Gastroesophageal sphincter (tissue), 4 donors: ENCODE measurements at places on chromosomes 13 and 19.

DNA sequence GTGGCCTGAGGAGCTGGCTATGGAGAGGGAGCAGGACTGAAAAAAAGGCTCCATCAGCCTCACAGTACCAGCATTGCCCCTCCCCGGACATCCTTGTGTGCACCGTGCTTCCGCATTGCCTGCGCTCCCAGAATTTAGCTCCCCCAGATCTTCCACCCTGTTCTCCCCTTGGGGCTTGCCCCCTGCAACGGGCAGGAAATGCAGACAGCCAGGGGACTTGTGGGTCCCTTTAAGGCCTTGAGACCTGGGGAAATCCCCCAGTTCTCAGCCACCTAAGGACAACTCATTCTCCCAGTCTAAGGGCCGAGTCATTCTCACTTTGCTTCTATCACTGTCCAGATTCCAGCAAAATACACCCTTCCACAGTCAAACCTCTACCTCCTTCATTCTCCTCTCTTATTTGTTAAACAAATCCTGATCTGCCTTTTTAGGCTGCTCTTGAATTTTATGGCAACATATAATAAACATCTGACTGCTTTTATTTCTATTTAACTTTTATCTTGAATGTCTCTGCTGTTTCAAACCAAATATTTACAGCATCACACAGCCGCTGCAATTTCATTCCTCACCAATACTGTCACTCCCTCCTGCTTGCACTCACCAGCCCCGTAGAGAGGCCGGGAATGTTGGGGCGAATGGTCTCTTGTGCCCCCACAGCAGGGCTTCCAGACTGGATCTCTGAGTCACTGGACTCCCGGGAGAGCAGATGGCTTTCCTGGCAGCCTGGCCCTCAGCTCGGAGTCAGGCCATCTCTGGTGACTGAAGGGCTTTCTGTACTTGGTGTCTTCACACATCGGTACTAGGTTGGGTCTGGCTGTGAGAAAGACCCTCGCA is 221.9 kb downstream of the TSHZ3 start:
- ATAC-seq = peak; percentile 31

DNA sequence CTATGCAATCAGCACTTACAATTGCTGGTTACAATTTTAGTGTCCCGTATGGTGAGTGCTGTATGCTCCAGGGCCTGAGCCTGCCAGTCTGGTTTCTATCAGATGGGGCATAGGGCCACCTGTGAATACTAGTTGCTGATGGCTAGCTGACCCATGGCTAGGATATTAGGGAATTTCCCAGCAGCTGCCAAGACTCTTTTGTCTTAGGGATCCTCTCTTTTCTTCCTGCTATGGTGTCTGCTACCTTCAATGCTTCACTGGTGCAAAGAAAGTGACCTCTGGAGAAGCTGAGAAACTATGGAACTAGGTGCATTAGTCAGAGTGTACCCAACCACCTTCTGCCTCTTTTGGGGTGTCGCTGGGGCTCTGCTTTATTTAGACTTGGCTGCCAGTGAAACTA is 11.6 kb downstream of the CCDC169 start:
- no peak for ATAC-seq

DNA sequence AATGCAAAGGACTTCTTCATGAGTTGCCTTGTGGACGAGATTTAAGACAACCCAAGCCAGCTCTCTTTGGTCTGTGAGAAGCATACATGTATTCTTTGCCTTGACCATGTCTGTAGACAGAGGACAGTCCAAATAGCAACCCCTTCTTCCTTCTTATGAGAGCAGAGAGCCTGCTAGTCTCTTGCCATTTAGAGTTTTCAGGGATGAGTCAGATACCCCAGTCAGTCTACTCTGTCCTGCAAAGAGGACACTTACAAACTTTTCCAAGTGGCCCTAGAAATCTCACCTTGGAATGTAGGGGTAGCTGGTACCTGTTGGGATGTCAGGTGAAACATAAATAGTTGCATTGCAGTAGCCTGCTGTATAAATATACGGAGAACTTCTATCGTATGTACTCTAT is 36.7 kb downstream of the DNAJC3 start:
- no peak for ATAC-seq

DNA sequence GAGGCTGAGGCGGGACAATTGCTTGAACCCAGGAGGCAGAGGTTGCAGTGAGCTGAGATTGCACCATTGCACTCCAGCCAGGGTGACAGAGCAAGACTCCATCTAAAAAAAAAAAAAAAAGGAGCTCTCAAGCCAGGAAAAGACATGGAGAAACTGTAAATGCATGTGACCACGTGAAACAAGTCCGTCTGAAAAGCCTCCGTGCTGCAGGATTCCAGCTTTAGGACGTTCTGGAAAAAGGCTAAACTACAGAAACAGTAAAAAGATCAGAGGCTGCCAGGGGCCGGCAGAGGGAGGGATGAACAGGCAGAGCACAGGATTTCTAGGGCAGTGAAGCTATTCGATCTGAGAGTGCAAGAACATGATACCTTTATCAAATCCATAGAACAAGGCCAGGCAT is 40.7 kb upstream of the NDUFS7 start:
- no peak for ATAC-seq

DNA sequence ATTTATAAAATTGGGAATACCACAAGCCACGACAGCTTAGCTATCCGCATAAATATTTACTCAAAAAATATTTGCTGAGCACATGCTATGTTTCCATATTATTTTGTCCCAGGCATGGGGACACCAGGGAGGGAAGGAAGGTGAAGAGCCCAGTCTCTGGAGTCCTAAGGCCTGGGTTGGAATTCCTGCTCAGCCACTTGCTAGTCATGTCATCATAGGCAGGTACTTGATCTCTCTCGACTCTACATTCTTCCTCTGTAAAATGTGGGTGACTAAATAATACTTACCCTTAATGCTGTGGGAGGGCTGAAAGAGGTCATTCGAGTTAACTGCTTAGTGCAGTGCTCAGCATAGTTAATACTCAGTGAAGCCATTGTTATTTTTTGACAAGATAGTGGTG is 4.3 kb upstream of the RNASEH2B start:
- no peak for ATAC-seq

GRCh38 chr19:6778386-6778785 is 5.9 kb downstream of the VAV1 start:
- ATAC-seq = no peak

DNA sequence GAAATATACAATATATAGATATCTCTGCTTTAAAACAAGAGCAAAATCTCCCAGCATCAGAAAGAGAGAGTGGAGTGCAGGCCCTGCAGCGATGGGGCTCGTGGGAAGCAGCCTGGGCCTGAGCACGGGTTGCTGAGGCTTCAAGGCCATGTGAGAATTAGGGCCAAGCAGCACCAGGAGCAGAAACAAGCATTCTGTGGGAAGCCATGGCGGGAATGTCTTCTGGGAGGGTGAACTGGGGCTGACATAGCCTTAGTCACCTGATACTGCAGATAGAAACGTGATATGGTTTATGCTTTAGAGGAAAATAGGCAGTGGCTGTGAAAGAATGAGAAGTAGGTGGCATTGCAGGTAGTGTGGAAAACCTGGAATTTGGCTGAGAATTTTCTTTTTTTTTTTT is 472.3 kb downstream of the IRS2 start:
- no peak for ATAC-seq

DNA sequence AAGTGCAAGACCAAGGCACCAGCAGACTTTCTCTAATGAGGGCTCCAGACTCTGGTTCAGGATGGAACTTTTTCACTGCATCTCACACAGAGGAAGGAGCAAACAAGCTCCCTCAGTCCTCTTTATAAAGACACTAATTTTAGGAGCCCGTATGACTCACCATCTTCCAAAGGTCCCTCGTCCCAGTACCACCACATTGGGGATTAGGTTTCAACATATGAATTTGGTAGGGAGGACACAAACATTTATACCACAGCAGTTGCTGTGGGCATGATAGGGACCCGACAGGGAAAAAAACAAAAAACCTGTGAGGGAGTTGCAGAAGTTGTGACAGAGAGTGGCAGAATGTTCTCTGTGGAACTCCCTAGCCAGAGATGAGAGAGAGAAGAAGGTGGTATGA is 6.5 kb upstream of the CNMD start:
- no peak for ATAC-seq

DNA sequence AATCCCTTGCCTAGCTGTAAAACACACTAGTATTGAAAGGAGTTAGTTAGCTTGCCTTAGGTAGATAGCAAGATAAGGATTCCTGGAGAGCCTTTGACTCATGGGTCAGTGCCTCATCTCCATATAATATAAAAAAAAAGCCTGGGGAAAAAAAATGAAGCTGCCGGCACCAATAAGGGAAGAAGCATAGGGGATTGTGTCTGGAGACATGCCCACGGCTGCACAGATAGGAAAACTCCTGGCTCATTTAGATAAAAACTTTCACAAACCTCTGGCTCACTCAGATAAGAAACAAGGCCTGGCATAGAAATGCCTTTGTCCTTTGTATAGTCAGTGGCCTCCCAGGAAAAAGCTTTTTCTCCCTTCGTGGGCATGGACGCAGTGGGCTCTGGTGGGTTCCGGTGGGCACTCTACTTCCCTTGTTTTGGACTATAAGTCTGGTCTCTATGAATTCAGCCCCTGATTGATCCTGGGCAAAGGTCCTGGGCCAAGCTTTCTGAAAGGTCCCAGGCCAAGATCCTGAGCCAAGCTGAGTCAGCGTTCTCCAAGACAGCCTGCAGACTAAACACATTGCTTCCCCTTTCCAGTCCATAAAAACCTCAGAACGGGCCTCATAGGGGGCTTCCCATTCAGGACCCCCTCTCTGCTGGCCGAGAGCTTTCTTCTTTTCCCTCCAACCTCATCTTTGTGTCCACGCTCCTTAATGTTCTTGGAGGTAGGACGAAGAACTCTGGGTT is 4.9 kb upstream of the OR7A17 start:
- no peak for ATAC-seq

DNA sequence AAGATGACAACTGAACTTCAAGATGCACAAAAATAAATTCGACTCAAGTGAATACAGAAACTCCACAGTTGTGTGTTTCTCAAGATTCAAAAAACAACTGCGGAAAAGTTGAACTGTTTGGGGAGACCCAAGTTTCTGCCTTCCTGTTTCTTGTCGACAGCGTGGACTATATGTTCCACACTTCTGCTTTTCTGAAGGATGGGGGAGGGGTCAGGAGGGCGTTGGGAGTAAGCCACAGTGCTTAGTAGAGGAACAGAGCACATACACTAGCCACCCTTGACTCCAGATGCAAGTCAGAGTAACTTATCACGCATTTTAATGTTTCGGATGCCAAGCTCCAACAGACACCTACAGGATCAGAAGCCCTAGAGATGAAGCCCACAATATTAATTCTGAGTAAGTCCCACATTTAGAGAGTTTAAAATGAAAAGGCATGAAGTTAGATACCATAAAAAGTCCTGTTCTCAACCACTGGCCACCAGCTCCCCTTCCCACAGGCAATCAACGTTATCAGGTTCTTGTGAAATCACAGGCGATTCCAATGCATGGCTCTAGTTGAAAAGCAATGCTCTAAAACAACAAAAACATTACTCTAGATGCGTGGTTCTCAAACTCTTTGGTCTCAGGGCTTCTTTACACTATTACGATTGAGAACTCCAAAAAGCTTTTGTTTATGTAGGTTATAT is 4.2 kb downstream of the TUBGCP3 start:
- no peak for ATAC-seq

GRCh38 chr13:41960211-41960636 is 685 bp downstream of the VWA8 start:
- peak; percentile 21 for ATAC-seq

DNA sequence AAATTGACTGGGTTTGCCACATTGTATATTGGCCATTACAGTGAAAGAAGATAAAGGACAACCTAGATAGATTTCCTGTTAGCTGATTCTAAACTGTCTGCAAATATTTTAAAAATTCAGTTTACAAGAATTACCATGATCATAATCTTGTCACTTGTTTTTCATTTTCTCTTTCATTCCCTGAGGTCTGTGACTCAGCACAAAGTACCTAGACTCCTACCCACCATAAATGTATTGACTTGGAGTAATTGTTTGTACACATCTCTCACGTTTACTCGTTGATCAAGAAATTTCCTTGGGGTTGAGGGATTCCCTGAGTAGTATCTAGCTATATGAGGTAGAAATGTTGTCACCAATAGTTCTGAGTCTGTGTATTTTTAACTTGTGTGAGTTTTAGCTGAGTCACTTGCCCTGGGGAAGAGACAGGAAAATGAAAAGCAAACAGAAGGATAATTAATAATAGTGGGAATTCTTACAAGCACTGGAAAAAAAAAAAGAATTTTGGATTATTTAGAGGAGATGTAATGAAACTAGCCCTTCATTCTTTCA is 299.2 kb upstream of the DACH1 start:
- ATAC-seq = no peak

DNA sequence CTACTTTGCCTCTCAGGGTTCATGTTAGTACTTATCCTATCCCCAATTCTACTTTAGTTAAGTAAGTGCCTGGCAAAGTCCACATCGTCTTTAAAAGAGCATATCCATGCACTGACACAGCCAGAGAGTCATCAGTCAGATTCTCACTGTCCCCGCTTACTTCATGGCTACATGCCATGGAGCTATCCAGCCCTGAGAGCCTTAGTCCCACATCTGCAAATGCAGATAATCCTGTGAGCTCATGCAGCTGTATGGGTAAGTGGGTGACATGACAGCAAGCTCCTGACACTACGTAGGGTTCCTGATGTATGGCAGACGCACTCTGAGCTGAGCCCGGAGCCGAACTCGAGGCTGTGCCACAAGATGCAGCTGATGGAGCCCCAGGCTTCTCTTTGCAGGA is 661.5 kb downstream of the LIG4 start:
- no peak for ATAC-seq

GRCh38 chr13:75478659-75479058 is 3.3 kb downstream of the TBC1D4 start:
- ATAC-seq = no peak

- ATAC-seq = no peak
Measured at GRCh38 chr19:7565332-7565731, 29.8 kb downstream of the PNPLA6 start.

GRCh38 chr19:17687857-17688784 is at the start of gene UNC13A:
Gene UNC13A (minus strand): TSS chr19:17688354. CDS start chr19:17688199, 155 bp downstream.
- ATAC-seq = no peak
